ENCODE measurements at places on chromosomes 13 and 19.

GRCh38 chr13:99371956-99372355, 64.8 kb upstream of the GPR183 start:
- no peak for DNase-seq

DNA sequence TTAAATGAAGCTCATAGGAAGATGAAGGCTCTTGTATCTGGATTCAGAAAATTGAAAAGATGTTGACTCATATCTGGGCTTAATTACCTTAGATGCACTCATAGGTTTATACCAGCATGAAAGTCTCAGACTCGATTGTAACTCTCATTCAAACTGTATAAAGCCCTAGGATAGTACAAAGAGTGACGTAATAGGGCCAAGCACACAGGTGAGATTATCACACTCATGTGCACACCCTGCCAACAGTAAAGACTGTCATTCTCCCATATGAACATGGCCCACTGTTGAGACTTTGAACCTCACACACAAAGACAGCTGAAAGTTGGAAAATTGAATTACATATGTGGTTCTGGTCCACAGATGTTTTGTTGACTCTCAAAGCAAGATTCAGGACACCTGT, 18.0 kb upstream of the ZNF723 start:
- DNase-seq: no peak

DNA sequence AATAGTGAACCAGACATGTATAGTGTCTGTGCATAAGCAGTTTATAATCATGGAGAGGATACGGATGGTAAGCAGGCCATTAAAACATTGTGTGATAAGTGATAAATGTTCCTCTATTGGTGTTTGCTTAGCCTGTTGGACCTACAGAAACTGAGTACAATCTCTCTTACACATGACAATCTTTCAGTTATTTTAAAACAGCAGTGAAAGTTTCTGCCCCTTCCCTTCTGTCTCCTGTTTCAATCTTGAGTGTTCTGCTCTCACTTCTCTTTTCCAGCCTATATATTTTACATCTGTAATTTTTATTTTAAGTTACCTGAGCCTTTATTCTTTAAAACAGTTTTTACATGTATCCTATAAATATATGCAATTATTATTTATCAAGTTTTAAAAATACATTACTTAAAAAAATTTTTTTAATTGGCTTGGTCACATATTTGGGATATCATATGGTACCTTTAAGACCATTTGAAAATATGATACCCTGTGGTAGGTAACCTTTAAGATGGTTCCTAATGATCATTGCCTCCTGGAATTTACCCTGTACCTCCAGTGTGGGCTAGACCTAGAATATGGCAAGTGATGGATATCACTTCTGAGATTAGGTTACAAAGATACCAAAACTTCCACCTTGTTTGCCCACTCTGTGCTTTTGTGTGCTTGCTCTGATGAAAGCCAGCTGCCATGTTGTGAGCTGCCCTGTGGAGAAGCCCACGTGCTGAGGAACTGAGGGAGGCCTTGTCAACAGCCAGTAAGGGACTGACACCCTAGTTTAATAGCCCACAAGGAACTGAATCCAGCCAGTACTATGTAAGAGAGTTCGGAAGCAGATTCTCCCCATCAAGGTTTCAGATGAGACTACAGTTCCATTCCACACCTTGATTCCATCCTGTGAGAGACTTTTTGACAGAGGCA, 99.3 kb downstream of the DHRS12 start:
- DNase-seq: no peak

GRCh38 chr13:71015021-71015420, 852.0 kb downstream of the DACH1 start:
- DNase-seq: no peak

DNA sequence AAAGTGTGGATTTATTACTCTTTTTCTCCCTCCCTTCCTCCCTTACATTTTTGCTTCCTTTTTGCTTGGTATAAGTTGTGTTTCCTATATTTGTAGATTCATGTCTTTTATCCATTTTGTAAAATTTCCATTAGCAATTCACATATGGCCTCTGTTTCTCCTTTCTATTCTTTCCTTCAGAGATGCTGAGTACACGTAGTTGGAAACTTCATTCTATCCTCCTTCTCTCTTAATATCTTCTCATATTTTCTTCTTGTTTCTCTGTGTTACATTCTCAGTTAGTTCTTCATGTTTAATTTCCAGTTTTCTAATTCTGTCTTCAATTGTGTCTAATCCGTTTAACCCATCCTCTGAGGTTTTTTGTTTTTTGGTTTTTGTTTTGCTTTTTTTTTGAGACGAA, 188.9 kb downstream of the ZIC5 start:
- no peak for DNase-seq

GRCh38 chr19:50553134-50553703, 15.0 kb downstream of the LRRC4B start:
- DNase-seq: no peak

DNA sequence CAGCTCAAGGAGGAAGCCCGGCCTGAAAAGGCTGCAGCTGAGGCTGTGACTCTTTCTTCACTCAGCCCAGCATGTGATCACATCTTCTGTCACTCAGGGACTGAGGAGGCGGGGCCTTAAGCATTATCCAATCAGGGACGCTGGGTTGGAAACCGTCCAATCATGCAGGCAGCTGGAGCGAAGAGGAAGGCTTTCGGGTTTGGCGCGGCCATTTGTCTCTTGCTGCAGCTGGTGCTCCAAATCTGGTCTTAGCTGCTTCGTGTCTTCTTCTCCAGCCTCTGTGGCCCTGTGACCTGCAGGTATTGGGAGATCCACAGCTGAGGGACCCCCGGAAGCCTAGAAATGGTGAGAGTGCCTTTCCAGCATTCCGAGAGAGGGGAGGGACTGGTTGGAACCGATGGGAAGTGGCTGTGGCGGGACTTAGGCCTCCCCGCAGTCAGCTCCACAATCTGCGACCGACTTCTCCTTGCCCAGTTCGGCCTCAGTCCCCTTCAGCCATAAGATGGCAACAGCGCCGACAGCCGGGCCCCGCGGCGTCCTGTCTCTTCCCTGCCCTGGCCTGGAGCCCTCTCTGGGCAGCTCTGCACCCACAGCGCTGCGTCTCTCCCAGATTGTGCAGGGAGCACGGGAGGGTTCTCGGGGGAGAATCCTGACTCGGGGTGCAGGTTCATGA, at the start of gene ZNF90:
Gene ZNF90, plus strand, starts transcription at position 210 of the 673 bp plus-strand sequence. Its CDS starts 133 bp downstream, at position 343.
- DNase-seq: peak; percentile 52

GRCh38 chr13:91946498-91947070, 548.2 kb downstream of the GPC5 start:
- DNase-seq: no peak

- peak; percentile 80 for DNase-seq
Measured at GRCh38 chr13:39655569-39656324, at the start of gene COG6. Gene COG6, plus strand, starts transcription at chr13:39655662. Its CDS starts 65 bp downstream, at chr13:39655727.

DNA sequence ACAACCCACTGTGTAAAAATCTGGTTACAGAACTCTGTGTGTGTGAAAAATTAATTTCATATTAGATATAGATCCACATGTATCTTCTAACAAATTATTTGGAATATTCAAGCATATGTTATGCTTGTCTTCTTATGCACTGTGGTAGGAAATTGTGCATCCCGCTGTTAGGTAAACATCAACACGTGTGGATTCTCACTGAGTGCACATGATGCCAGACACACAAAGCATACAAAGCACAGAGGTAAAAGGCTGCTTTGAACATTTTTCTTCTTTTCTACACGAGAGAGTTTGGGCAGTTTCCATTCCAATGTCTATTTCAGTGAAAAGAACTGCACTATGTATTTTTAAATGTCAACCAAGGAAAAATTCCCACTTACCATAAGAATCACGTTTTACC, 354.9 kb downstream of the PCDH9 start:
- no peak for DNase-seq

DNA sequence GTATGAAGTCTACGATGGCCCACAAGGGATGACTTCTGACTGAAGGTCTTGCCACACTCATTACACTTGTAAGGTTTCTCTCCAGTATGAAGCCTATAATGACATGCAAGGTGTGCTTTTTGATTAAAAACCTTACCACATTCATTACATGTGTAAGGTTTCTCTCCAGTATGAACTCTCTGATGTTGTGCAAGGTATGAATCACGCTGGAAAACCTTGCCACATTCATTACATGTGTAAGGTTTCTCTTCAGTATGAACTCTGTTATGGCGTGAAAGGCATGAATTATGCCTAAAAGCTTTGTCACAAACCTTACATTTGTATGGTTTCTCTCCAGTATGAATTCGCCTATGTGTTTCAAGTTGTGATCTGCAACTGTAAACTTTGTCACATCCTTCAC, 15.0 kb upstream of the ZNF83 start:
- no peak for DNase-seq

DNA sequence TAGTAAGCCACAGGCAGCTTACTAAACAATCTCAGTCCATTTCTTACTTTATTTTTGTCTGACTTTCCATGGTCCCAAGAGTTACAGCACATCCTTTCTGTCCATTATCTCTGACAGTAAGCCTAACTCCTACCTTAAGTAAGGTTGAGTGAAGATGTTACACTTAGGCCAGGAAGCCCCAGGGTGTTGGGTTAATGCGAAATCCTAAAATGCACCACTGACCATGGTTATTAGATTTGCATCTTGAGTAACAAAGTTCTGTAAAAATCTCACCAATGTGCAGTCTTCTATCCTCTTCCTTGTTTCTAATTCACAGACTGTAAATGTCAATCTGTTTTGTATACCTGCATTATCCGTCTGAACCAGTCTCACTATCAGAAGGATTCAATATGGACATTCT, 462.5 kb downstream of the FGF14 start:
- no peak for DNase-seq

GRCh38 chr19:10919352-10920287, 8.8 kb downstream of the YIPF2 start:
- no peak for DNase-seq

- DNase-seq: no peak
Measured at GRCh38 chr13:62375653-62376052, 960.0 kb upstream of the PCDH20 start.

DNA sequence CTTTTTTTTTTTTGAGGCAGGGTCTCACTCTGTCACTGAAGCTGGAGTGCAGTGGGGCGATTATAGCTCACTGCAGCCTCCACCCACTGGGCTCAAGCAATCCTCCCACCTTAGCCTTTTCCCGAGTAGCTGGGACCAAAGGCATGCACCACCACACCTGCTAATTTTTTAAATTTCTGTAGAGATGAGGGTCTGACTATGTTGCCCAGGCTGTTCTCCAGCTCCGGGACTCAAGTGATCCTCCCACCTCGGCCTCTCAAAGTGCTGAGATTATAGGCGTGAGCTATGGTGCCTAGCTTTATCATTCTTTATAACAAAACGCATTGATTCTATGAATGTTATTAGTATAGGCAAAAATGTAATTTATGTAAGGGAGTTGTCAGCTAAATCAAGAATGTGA, 17.9 kb upstream of the LYPD3 start:
- no peak for DNase-seq

DNA sequence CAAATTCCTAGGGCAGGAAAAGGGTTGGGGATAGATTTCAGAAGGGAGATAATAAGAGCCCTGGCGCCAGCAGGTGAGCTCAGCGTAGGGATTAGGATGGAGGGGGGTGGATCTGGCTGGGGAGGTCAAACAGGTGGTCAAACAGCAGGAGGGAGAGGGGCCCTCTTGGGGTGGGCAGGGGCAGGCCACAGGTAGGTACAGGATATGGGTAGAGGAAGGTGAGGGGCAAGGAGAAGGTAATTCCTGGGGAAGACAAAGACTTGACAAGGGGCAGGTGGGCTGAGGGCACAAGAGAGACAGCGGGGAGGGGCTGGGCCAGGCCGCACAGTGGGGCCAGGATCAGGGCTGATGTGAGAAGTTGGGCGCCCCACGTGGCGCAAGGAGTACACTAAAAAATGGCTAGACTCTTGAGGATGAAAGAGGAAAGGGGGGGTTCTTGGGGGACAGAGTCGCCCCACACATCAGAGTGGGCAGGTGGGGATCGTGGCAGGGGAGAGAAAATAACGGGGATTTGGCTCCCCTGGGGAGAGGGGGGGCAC, 713 bp downstream of the KRI1 start:
- DNase-seq: peak; percentile 51

DNA sequence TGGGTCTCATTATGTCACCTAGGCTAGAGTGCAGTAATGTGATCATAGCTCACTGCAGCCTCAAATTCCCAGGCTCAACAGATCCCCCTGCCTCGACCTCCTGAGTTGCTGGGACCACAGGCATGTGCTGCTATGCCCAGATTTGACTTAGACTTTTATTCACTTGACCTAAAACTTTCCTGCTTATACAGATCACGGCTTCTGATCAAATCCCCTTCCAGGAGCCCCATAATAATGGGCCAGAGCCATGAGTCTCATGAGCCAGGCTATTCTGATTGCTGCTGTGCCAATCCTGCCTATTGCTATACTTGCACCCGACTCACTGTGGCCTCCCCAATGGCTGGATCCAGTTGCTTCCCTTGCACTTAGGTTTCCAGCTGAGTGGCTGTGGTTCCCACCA, 42.0 kb downstream of the C1QTNF9 start:
- DNase-seq: no peak

DNA sequence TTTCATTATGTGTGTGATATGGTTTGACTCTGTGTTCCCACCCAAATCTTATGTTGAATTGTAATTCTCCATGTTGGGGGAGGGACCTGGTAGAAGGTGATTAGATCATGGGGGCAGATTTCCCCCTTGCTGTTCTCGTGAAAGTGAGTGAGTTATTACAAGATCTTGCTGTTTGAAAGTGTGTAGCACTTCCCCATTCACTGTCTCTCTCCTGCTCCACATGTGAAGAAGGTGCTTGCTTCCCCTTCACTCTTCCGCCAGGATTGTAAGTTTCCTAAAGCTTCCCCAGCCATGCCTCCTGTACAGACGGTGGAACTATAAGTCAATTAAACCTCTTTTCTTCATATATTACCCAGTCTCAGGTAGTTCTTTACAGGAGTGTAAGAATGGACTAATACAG, 54.3 kb upstream of the SERTM1 start:
- no peak for DNase-seq

DNA sequence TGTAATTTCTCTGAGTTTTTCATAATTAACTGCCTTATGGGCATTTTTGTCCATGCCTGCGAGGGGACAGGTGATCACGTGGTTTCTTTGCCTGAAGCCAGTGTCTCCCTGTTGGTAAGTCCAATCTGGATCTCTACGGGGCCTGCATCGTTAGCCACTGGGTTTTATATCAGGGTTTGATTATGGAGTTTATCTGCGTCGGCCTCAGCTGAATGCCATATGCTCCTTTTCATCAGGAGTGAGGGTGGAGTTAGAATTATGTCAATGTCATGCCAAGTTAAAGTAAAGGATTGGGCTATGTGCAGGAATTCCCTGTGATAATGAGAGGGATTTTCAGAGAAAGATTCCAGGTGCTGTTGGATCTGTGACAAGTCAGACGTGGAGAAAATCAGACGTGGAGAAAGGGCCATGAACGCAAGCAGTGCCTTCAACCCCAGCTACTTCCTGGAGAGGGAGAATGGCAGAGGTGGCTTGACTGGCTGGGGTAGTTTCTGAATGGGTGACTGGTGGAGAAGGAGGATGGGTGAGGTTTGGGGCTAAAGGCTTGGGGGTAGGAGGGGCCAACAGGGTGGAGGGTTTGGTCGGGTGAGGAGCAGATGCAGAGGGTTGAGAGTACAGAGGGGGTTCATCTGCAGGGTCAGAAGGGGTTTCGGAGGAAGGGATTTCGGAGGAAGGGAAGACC, 24.3 kb downstream of the TMEM255B start:
- DNase-seq: no peak

DNA sequence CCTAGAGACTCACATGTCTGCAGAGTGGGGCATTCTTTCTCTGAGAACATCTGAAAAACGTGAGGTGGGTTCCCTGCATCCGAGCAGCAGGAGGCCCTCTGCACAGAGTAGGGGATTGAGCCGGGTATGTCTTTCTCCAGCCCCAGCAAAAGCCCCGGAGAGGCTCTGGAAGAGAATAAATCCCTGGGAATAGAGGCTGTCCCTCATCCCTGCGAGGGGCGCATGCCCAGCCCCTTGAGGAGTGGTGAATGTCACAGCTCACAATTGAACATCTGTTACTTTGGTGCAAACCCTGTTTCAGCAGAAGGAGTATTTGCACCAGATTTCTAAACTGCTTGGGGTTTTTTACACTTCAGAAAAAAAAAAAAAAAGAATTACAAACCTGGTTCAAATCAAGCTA, 164.6 kb downstream of the FGF14 start:
- no peak for DNase-seq
